ENCODE measurements at places on chromosomes 3 and 15. TPM values are rescaled to one million over a fixed set of nuclear protein-coding genes. Genes with fewer than 3 reads are reported as not detected.

KY gene
- total RNA-seq, result 0.16 TPM

LINS1 gene
- 21.6 TPM for total RNA-seq

KCNAB1 gene
- total RNA-seq, result 0.13 TPM

COLQ gene
- not detected for total RNA-seq

SLCO3A1 gene
- 3.0 TPM for total RNA-seq

RTP3 gene
- not detected for total RNA-seq

ITIH3 gene
- total RNA-seq, result 0.13 TPM

SEMA3B gene
- total RNA-seq, result 3.1 TPM

CYP11A1 gene
- not detected for total RNA-seq

MKRN3 gene
- total RNA-seq, result not detected

BOC gene
- 10.0 TPM for total RNA-seq
